H1 (cell line): ENCODE measurements at places on chromosomes 13 and 19. TPM values are rescaled to one million over a fixed set of nuclear protein-coding genes. Genes with fewer than 3 reads are reported as not detected.

DNA sequence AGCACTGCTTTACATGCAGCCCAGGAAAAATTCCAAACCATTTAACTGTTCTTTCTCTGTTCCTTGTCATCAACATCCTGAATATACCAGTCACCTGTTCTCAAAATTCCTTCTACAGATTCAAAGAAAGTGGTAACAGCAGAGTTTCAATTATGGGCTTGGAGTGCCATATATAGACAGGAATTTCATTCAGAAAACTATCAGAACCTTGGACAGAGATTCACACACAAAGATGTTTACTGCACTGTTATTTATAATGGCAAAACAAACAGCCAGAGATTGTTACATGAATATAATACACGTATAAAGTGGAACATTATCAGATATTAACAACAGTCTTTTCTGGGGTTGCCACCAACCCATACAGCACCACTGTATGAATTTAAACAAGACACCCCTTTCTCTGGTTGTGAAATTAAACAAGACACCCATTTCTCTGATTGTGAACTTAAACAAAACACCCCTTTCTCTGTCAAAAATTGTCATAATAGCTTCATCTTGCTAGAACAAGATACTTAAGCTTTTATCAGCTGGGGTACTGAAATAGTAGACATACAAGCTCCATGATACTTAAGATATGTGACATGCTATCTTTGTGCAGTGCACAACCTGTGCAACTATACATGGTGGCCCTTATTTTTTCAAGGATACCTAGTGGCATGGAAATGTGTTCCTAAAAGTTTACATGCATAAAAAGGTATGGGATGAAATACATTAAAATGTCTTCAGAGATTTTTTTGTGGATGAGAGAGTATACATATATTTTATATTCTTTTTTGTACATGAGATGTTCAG lies 12.6 kb downstream of the CACNA1A start:
- no peaks in the 10 kb centered on the region for H3K4me1 ChIP-seq
- no peaks in the 10 kb centered on the region for H3K27me3 ChIP-seq
- no peaks in the 10 kb centered on the region for H3K36me3 ChIP-seq

DNA sequence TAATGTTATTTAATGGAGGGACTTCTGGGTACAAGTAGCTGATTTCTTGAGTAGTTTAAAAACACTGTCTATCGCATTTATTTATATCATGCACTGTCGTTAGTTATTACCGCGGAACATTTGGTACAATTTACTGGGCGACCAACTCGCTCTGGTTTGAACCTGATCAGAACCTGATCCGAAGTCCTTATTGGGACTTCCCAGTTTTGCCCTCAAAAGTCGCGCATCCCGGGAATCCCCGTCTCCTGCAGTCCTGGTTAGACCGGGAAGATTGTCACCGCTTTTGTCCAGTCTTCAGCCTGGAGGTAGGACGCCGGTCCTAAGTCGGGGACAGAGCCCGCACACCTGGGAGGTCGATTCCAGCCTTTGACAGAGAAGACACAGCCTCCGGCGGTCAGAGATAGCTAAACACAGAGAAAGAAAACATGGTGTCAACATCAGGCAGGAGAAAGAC lies 694 bp downstream of the CLN5 start:
- H3K36me3 ChIP-seq: no peaks in the 10 kb centered on the region
- no peak for DNase-seq
- peaks cover 4% of the 10 kb centered on the region for H3K4me1 ChIP-seq
- H3K27ac ChIP-seq: peak overlapping the region; percentile 55; the same call in 1 of the 2 replicates
- peak overlapping the region; percentile 87 for H3K4me3 ChIP-seq

ACP7 gene
- total RNA-seq: 0.50 and 0.98 TPM in 2 replicates

DNA sequence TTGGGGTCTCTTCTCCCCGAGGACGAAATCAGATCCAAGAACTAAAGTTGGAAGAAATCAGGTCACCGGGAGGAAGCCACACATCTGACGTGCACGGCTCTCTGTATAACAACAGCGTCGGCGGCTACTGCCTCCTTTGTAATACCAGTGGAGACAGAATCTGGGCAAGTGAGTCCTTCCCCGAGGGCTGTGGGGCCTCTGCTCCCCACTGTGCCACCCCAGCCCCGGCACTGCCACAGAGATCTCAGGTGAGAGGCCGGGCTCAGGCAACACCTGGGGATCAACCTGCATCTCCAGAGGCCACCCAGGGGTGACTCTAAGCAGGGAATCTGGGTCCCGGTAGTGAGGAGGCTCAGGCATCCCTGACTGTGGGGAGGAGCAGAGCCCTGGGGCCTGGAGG lies 33.7 kb upstream of the C13orf46 start:
- H3K27me3 ChIP-seq: no peaks in the 10 kb centered on the region
- no peak overlapping the region for H3K4me3 ChIP-seq
- no peaks in the 10 kb centered on the region for H3K4me1 ChIP-seq
- no peak overlapping the region for H3K27ac ChIP-seq
- no peak for DNase-seq

ZNF285 gene
- 1.7 and 2.5 TPM in 2 replicates for total RNA-seq

DNA sequence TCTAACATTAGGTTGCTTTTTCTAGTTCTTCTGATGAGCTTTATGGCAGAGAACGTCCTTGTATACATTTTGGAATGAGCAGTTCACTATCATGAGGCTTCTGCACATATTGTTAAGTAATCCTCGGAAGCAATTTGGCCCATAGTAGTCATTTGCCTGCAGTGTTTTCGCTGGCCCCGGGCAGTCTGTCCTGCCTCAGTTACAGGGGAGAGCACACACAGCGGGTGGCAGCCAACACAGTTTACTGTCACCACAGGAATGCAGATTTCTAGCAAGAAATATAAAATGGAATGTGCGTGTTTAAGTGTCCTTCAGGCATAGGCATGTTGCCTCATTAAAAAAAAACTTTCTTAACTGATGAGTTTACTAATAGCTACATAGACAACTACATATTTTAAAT lies 71.5 kb upstream of the GJB6 start:
- peaks cover 10% of the 10 kb centered on the region; the same call in 1 of the 2 replicates for H3K27me3 ChIP-seq
- H3K27ac ChIP-seq: no peak overlapping the region
- 0 out of 2 replicates have a peak, but pooled peaks cover 3% of the 10 kb centered on the region for H3K4me1 ChIP-seq
- no peaks in the 10 kb centered on the region for H3K36me3 ChIP-seq
- no peak overlapping the region for H3K4me3 ChIP-seq

ADAMTSL5 gene
- 0.99 and 1.4 TPM in 2 replicates for total RNA-seq

DNA sequence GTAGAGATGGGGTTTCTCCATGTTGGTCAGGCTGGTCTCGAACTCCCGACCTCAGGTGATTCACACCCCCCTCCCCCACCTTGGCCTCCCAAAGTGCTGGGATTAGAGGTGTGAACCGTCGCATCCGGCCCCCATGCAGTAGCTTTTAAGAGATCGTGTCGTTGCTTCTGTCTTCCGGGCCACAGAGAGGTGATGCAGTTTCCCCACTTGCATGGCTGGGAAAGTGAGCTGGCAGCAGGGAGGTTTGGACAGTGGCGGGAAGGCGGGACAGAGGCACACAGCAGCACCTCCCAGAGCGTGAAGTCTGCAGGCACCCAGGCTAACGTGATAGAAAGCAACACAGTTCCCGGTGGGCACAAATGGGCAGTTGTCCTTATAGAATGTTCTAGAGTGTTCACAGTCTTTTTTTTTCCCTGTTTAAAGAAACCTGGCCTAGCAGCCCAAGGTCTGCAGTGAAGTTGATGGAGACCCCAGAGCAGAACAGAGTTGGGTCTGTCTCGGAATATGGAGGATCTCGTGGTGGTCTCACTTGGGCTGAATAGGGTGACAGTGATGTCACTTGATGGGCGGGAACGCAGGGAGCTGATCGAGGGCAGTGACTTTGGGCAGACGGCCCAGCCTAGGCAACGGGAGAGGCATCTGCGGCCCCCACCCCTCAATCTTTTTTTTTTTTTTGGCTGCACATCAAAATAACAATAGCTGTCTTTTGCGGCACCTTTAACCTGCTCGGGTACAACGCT lies 4.9 kb downstream of the UHRF1 start:
- peaks cover 4% of the 10 kb centered on the region for H3K4me1 ChIP-seq
- no peak for DNase-seq
- H3K27me3 ChIP-seq: no peaks in the 10 kb centered on the region

DNA sequence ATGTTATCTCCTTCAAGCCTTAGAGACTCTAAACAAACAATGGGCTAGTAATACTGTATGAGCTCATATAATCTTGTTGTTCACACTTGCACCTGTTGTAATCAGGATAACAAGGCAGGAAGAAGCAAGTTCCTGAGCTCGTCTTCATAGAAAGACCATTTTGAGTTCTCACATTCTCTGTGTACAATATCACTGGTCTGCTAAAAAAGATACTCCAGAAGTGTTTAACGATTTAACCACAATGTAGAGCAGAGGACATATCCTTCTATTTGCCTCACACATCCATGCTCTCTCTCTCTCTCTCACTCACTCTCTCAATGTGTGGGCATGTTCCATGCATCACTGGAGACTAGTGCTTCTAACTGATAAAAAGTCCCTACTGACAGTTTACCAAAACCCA lies 122.9 kb downstream of the MIPEP start:
- DNase-seq: no peak
- no peak overlapping the region for H3K27ac ChIP-seq
- no peak overlapping the region for H3K4me3 ChIP-seq
- no peaks in the 10 kb centered on the region for H3K4me1 ChIP-seq

DNA sequence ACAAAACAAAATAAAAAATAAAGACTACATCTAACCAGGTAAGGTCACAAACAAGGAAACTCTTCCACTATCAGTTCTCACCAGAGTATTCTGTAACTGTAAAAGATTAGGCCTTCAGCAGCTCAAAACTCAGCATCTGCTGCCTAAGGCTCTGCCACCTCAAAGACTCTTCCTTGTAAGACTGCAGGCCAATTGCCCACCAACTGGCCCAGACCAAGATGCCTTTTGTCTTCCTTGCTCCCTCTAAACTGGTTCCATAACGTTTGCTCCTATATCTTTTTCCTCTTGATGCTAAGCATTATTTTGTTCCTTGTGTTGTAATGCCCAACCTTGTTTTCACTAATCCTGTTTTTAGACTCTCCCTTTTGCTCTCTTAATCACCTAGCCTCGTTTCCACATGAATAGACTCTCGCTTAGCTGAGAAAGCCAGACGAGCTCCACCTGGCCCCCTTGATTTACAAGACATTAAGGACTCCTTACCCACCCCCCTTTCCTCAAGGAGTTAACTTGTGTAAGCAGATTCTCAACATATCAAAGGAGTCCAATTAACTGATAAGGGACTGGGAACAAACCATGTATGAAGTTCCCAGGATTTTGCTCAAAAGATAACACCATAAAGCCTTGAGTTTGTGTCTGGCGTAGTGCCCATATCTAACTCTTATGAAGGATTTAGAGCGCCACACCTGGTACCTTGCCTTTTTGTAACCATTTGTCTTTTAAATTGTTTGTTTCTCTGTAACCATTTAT lies 1.5 kb downstream of the ZNF814 start:
- peak overlapping the region; percentile 89 for H3K4me3 ChIP-seq
- H3K4me1 ChIP-seq: peaks cover 8% of the 10 kb centered on the region
- no peaks in the 10 kb centered on the region for H3K36me3 ChIP-seq

DNA sequence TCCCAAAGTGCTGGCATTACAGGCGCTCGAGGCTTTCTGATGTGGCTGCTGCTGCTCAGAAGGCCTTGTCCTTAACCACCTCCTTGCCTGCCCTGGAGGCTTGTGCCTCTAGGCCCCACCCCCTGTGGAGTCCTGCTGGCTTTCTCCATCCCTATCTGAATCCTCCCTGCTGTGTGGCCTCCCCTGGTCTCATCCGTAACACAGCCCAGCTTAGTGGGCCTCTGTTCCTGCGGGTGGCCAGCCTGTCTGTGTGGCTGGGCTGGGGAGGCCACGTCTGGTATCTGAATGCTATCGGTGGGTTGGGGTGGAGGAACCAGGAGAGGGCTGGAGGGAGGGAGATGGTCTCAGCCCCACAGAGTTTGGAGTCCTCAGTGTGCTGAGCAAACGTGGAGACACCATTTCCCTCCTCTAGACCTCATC lies 4.7 kb downstream of the RPL28 start:
- no peaks in the 10 kb centered on the region for H3K27me3 ChIP-seq
- H3K4me3 ChIP-seq: no peak overlapping the region
- H3K4me1 ChIP-seq: peaks cover 46% of the 10 kb centered on the region
- peaks cover 35% of the 10 kb centered on the region for H3K36me3 ChIP-seq

PTH2 gene
- total RNA-seq: 0.82 TPM in 1 of 2 replicates, not detected in the other

- H3K36me3 ChIP-seq: no peaks in the 10 kb centered on the region
- DNase-seq: no peak
- no peak overlapping the region for H3K4me3 ChIP-seq
- H3K4me1 ChIP-seq: no peaks in the 10 kb centered on the region; the same call in 1 of the 2 replicates
Observed at GRCh38 chr13:45718992-45719391, 16.9 kb downstream of the CBY2 start.

- no peaks in the 10 kb centered on the region for H3K36me3 ChIP-seq
- DNase-seq: no peak
- H3K4me3 ChIP-seq: no peak overlapping the region
- peaks cover 5% of the 10 kb centered on the region for H3K4me1 ChIP-seq
- no peaks in the 10 kb centered on the region for H3K27me3 ChIP-seq
Observed at GRCh38 chr13:19795956-19796355, 13.2 kb upstream of the PSPC1 start.

DNA sequence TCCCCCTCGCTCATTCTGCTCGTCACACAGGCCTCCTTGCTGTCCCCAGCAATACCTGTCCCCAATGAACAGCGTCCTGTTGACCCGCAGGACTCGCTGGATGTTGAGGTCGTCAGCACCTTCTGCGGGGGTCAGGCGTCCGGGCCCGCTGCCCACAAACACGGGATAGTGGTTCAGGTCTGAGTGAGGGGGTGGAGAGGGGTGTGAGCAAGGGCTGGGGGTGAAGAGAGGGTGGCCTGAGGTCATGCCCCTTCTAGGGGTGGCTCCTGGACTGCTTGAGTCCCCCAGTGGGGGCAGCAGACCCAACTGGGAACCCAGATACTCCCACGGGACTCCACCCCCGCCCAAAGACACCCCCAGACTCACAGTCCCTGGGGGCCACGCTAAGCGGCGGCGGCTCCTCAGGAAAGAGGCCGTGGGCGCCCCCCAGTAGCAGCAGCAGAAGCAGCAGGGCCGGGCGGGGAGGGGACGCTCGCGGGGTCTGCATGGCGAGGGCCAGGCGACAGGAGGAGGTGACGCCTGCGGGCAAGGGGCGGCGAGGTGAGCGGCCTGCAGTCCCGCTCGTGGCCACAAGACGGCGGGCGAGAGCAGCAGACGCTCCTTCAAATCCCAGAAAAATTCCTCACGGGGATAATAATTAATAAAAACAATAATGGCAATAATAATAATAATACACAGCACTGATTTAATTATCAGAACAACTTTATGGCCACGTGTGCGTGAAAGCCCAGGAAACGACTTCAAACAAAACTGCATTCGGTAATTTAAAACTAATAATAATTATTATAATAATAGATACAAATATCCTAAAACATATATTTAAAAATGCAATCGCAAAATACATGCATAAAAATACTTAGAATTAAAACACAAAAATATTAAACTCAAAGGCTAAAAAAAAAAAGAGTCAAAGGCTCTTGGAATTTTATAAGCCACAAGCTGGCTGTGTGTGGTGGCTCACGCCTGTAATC lies 1.2 kb downstream of the SEMA6B start:
- no peaks in the 10 kb centered on the region for H3K27me3 ChIP-seq
- peaks cover 9% of the 10 kb centered on the region; the same call in 1 of the 2 replicates for H3K36me3 ChIP-seq
- H3K4me1 ChIP-seq: peaks cover 6% of the 10 kb centered on the region; the same call in 1 of the 2 replicates
- no peak overlapping the region for H3K4me3 ChIP-seq
- DNase-seq: no peak
- no peak overlapping the region for H3K27ac ChIP-seq
